Stimulated activated CD4-positive, alpha-beta T cell treated with anti-CD3 and anti-CD28 coated beads, Interleukin-1b, Interleukin-23, amount 100 ng/mL, for 1 hour (primary cell): ENCODE measurements at places on chromosomes 1 and 21.
A peak's percentile ranks its signal among the peaks of the same experiment; 100 is the strongest.

- no peak for DNase-seq
Observed at GRCh38 chr1:25009671-25010262, 79.7 kb upstream of the RUNX3 start.

DNA sequence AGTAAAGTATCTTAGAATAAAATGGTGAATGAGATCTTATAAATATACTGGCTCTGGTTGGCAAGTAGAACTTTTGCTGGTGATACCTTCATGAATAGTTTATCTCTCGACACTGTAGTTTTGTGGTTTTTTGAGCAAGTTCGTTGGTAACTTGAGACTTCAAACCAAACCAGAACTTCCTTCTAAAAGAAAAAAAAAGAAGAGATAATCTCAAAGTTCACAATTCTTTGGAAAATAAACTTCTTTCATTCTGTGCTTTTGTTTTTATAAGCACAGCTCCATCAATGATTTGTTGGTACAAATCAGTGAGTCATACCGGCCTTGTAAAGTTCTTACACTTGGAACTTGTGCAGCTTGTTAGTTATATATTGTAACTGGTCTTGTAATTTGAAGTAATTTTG lies 2.3 kb downstream of the HIPK1 start:
- DNase-seq: no peak

GRCh38 chr1:26276432-26276838 lies 3.5 kb upstream of the SH3BGRL3 start:
- no peak for DNase-seq

GRCh38 chr21:29195981-29196669 lies 65.7 kb downstream of the MAP3K7CL start:
- DNase-seq: peak; percentile 35

DNA sequence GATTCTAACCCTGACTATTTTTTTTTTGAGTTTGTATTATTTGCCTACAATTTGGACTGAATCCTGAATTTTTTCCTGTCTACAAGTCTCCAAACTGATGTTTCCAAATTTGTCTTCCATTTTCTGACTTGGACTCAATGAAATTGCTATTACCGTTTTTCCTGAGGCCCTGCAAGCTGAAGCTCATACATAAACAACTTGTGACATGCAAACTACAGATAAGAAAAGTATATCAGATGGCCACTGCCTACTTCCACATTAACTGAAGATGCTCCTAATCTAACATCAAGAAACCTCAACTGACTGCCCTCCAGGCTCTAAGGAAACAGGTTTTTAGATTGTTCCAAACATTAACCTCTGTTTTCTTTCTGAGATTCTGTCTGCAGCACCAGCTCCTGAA lies 51.1 kb upstream of the KLHDC7A start:
- no peak for DNase-seq

GRCh38 chr1:151891512-151891911 lies 17.8 kb downstream of the THEM4 start:
- no peak for DNase-seq

DNA sequence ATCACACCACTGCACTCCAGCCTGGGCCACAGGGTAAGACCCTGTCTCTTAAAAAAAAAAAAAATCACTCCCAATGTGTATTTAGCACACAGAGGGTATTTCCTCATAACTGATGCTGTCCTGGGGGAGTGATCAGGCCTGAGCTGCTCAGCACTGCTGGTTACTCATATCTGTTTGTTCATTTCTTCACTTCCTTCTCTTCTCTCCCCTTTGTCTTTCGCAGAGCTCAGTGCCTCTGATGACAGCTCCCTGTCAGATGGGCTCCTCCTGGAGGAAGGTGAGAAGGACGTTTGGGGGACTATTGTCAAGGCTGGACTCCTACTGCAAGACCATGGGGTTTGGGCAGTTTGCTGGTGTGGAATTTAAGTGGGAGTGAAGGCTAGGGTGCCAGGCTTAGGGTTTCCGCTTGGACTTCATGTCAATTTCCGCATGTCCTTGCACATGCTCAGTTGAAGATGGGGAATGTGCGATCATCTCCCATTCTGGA lies 13.0 kb downstream of the INAVA start:
- no peak for DNase-seq

- DNase-seq: no peak
Observed at GRCh38 chr1:151553659-151554058, 13.6 kb downstream of the TUFT1 start.

DNA sequence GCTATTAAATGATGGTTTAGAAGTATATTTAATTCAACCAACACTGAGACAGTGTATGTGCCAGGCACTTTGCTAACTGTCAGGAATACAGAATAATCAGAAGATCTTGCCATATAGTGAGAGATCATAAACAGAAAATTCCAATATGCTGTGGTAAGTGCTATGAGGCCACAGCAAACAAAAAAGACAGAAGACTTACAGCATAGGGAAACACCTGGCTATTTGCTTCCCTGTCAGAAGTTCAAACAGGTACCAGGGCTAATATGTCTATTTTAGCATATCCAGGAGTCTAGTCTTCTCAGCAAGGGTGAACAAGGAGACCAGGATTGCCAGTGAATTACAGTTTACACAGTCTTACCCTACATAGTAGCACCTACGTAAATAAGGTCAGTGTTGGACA lies 30.4 kb downstream of the TRIT1 start:
- no peak for DNase-seq

DNA sequence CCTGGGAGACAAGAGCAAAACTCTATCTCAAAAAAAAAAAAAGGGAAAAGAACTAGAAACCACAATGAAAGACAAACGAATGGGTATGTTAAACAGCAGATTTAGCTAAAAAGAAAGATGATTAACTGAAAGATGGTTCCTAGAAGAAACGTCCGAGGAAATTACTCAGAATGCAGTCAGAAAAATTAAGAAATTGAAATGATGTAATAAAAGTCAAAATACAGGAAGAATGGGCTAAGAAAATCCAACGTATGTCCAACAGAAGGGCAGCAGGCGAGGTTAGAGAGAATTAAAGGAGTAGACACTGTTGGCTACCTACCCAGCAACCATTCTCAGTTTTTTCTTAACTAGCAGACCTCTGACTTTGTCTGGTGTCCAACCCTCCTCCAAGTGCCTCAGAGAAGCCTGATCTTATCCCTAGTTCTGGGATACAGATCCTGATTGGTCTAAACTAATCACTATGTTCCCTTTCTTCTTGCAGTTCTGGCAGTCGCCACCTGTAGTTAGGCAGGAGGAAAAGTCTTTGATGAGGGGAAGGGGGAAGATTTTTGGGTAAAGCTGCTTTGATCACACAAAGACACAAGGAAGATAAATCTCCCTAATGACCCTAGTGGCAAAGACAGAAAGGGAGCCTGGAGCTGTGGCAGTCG lies 25.7 kb downstream of the GPR161 start:
- DNase-seq: no peak

- DNase-seq: no peak
Observed at GRCh38 chr1:71101839-71102376, 21.1 kb upstream of the ZRANB2 start.

GRCh38 chr1:223224465-223224864 lies 81.4 kb upstream of the TLR5 start:
- DNase-seq: no peak

- peak; percentile 8 for DNase-seq
Observed at GRCh38 chr1:206117151-206117948, at the start of gene AVPR1B. AVPR1B (minus strand) TSS chr1:206117388; CDS start chr1:206116890, 498 bp downstream.
